ENCODE measurements at places on chromosomes 3 and 15. TPM values are rescaled to one million over a fixed set of nuclear protein-coding genes. Genes with fewer than 3 reads are reported as not detected.
A peak's percentile ranks its signal among the peaks of the same experiment; 100 is the strongest.

Gene LRRIQ4
- 0.41 TPM for total RNA-seq

Gene STRIT1
- not detected for total RNA-seq

Gene TKT
- total RNA-seq: 368 TPM

Gene DUOX2
- total RNA-seq: 0.14 TPM

Gene FBXW12
- total RNA-seq: 0.46 TPM

Gene DNAJA4
- total RNA-seq: 9.9 TPM

Gene SOX14
- not detected for total RNA-seq

Gene POPDC2
- 1.0 TPM for total RNA-seq

Gene ANKRD34C
- total RNA-seq: not detected

DNA sequence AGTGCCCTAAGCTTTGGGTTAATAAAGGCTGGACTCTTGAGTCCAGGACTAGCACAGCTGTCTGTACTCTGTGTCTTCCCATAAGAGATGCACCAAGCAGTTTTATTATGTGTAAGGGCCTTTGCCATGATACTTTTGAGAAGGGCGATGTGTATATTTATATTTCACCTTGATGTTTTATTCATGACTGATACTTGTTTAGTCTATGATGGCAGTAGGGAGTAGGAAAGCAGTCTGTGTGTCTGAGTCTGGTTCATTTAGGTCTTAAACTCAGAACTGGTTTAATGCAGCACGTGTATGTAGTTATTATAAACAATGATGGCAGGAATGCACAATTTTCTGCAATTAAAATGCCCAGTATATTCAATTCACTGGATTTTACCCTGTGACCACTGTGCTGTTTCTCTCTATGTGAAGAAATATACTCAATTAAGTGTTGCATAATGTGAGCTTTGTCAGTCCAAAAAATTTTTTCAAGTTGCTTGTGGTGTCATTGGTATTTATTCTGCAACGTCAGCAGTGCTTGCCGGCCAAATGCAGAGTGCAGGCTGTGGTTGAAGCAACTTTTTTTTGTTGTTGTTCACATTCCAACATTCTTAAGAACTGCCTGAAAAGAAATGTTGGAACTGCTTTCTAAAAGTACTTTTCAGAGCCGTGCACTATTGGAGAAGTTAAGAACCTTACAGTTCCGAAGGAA lies 423.7 kb upstream of the SEMA6D start:
- no peak for DNase-seq

DNA sequence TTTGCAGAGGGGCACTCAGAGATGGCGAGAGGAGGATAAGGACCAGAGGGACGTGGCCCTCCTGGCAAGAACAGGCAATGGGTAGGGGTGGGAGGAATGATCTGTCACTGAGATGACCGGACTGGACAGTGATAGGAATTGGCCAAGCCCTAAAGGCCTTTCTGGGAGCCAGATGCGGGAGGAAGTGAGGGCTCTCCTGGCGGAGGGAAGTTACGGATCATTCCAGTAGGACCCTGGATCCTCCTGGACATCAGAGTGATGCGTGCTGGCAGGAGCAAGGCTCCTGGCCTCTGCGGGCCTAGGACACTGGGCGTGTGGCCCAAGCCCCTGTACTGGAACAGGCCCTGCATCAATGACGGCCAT lies 23.4 kb downstream of the KIF7 start:
- no peak for DNase-seq

DNA sequence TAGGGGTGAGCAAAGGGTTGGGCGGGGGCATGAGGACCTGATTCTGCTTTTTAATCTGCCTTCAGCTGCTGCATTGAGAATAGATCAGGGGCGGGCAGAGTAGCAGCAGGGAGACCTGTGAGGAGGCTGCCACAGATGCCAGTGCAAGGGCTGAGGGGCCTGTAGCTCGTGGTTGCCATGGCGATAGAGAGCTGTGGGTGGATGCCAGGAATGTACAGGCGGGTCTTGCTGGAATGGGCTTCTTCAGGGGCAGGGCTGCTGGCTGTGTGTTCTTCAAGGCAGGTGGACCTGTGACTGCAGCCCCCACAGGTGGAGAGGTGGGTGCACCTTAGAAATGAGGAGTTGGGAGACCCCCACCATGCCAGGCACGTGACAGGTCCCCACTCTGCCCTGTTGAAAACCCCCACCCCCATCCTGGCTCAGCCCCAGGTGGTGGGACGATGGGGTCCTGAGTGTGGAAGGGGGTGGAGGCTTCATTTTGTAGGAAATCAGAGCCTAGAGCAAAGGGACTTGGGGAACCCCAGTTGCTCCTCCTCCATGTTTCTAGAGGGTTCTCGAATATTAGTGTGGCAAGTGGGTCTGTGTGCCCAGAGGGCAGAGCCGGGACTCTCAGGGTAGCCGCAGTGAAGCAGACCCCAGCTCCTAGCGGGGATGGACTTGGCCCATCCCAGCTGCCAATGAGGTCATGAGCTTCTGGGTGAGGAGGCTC lies 38.3 kb downstream of the SLC6A6 start:
- peak; percentile 56 for DNase-seq

DNA sequence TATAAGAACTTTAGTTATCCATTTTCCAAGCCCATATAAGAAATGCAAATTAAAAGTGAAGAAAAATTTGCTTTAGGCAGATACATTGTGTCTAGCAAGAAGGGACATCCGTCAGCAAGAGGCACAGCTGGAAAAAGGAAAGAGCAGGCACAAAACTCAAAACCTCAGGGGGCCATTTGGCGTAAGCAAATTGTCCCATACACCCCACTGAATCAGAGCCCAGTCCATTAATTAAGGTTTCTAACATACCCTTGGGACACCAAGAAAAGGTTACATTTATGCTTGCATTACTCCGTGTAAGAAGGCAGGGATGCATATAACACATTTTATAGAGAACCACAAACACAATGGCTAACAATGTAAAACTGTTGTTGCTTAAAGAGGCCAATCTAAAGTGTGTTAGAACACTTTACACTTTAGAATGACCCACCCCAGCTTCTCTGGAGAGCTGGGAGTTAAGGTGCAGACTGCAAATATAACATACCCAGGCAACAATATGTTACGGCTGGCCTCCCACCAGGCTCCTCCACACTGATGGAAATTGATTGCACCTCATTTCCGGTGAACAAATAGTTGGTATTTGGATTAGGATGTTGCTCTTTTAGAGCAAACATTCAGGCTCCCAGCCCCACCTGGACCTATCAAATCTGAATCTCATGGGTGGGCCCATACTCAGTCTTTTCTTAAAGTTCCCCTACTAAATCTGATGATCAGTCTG lies 23.2 kb downstream of the SEMA5B start:
- no peak for DNase-seq

- no peak for DNase-seq
Observed at GRCh38 chr3:158140396-158140795, 30.5 kb downstream of the RSRC1 start.

GRCh38 chr15:69810431-69811354 lies 287.0 kb downstream of the TLE3 start:
- no peak for DNase-seq

- DNase-seq: no peak
Observed at GRCh38 chr3:136381051-136381450, 130.9 kb downstream of the PCCB start.

DNA sequence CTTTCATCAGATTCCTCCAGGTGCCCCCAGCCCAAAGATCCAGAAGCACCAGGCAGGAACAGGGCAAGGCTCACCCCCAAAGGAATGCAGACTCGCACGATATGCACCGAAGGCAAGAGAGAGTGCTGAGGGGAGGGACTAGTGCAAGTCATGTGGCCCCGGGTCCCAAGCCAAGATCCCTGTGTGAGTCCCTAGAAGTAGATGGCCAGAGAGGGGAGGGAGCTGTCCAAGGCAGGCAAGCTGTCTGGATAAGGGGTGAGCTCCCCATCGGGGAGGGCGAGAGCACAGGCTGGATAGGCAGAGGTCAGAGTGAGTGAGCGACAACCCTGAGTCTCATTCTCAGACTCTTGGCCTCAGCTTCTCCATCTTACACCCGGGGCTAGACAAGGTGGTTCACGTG lies 171.5 kb upstream of the LINGO1 start:
- DNase-seq: no peak

DNA sequence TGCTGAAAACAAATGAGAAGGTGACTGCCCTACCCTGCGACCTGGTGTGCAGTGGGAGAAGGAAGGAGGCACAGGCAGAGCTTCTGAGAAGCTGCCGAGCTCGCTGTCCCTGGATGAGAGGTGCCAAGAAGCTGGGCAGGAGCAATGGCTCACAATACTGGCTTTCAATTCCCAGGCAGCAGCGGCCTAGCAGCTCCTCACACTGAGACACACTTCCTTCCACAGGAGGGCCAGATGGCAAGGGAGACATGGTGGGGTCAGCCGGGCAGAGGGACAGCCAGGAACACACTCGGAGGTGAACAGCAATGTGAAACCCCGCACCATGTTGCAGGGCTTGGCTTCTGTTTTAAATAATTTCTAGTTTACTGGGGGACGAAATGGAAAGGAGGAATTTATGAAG lies 314.6 kb downstream of the EPHB1 start:
- no peak for DNase-seq
